Esophagus muscularis mucosa (tissue), 4 donors: ENCODE measurements at places on chromosomes 13 and 19. TPM values are rescaled to one million over a fixed set of nuclear protein-coding genes. Genes with fewer than 3 reads are reported as not detected.

Gene SRRM5
- 0.33 TPM for total RNA-seq

Gene BICRA
- 14.2 TPM for total RNA-seq

Gene USHBP1
- total RNA-seq: 4.6 TPM

Gene KLF5
- 5.2 TPM for total RNA-seq

Gene COMP
- 0.33 TPM for total RNA-seq

Gene S1PR4
- 0.42 TPM for total RNA-seq

Gene PEAK3
- 2.3 TPM for total RNA-seq

Gene NTN5
- total RNA-seq: 0.17 TPM

Gene FBXL3
- 76.9 TPM for total RNA-seq

Gene SOHLH2
- not detected for total RNA-seq

Gene RGL3
- total RNA-seq: 2.2 TPM

Gene CD33
- total RNA-seq: 3.0 TPM

Gene ACTMAP
- 4.6 TPM for total RNA-seq

Gene B3GNT8
- total RNA-seq: 7.8 TPM

Gene CACNG6
- not detected for total RNA-seq

Gene SMIM24
- total RNA-seq: not detected

Gene ZNF439
- total RNA-seq: 6.6 TPM

Gene MADCAM1
- 0.42 TPM for total RNA-seq

Gene FREM2
- total RNA-seq: not detected

Gene PLPPR3
- not detected for total RNA-seq

Gene HOMER3
- 26.7 TPM for total RNA-seq

Gene SIGLEC8
- 1.7 TPM for total RNA-seq
